Karpas-422 (cell line): ENCODE measurements at places on chromosomes 5 and 9. TPM values are rescaled to one million over a fixed set of nuclear protein-coding genes. Genes with fewer than 3 reads are reported as not detected.

DNA sequence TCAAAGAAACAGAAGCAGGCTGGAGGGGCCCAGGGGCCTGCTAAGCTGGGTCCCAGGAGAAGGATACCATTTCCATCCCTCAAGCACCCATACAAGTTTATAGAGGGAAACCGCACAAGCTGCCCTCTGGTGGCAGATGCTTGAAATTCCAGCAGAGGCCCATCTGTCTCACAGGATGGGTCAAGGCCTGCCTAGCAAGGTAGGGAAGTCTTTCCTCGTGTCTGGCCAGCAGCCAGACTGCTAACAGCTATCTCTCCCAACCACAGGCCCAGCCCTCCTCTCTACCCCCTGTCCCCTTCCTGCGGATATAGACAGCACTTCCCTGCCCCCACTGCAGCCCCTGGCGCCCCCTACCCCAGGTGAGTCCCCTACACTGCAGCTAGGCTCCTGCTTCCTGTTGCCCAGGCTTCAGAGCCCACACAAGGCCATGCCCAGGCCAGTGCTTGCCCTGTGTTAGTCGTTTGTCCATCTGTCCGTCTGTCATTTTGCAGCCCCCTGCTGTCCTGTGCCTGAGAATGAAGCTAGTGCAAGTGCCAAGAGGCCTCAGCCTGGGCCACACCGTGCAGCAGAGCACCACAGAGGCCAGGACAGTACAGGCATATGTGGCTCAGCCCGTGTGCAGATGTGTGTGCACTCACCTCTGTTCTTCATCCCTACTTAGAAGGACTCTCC is 26.2 kb downstream of the TCF7 start:
- DNase-seq: peak; percentile 87
- peaks cover 19% of the 10 kb centered on the region; the same call in 1 of the 2 replicates for H3K36me3 ChIP-seq

Gene NFIB
- 1.0 and 3.6 TPM in 2 replicates for total RNA-seq

- H3K4me3 ChIP-seq: no peak overlapping the region
- H3K27ac ChIP-seq: no peak overlapping the region
- no peaks in the 10 kb centered on the region for H3K36me3 ChIP-seq
- H3K27me3 ChIP-seq: no peaks in the 10 kb centered on the region
These were observed 909.3 kb upstream of the CDH10 start for GRCh38 chr5:25554077-25554476.

- no peaks in the 10 kb centered on the region for H3K36me3 ChIP-seq
- H3K27me3 ChIP-seq: no peaks in the 10 kb centered on the region
- no peak for DNase-seq
- no peak overlapping the region for H3K4me3 ChIP-seq
- H3K4me1 ChIP-seq: no peaks in the 10 kb centered on the region
These were observed 474.3 kb upstream of the KIF2A start for GRCh38 chr5:61831736-61832135.

DNA sequence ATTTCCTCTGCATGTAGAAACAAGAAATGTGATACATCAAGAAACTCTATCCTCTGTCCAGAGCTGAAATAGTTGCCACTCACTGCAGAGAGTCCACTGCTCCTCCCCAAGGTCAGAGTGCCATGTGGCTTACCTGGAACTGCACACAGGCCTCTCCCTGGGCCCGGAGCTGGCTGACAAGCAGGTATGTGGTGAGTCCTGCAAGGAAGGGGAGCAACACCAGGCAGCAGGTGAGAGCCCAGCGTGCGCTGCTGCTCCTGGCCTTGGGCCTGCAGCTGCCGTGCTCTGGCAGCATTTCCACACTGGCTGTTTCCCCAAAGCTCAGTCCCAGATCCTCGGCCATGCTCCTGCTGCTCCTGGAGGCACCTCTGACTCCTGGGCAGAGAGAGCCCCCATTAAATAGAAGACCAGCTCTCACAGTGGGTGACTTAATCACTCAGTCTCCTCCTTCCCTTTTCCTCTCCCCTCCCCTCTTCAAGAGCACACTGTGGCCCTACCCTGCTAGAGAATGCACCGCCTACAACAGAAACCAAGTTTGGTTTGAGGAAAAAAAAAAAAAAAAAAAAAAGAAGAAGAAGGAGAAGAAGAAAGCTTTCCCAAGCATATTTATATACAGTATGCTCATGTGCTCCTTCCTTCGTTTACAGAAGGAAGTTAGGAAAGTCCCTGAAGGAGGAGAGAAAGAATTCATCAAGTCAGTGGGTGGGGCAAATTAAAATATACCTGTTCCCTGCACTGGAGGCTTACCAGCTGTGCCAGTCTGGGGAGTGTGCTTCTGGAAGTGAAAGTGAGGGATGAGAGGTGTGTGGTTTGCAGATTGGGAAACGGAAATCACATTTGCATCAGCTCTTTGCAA is at the start of gene TNFSF15:
Gene TNFSF15 (minus strand): TSS at position 370 of the 856 bp plus-strand sequence. CDS start 27 bp downstream, at position 343.
- H3K27ac ChIP-seq: peak within 1 kb of the TSS; percentile 99
- peaks cover 94% of the 10 kb centered on the region for H3K4me1 ChIP-seq
- H3K4me3 ChIP-seq: peak within 1 kb of the TSS; percentile 93
- H3K36me3 ChIP-seq: peaks cover 28% of the 10 kb centered on the region

DNA sequence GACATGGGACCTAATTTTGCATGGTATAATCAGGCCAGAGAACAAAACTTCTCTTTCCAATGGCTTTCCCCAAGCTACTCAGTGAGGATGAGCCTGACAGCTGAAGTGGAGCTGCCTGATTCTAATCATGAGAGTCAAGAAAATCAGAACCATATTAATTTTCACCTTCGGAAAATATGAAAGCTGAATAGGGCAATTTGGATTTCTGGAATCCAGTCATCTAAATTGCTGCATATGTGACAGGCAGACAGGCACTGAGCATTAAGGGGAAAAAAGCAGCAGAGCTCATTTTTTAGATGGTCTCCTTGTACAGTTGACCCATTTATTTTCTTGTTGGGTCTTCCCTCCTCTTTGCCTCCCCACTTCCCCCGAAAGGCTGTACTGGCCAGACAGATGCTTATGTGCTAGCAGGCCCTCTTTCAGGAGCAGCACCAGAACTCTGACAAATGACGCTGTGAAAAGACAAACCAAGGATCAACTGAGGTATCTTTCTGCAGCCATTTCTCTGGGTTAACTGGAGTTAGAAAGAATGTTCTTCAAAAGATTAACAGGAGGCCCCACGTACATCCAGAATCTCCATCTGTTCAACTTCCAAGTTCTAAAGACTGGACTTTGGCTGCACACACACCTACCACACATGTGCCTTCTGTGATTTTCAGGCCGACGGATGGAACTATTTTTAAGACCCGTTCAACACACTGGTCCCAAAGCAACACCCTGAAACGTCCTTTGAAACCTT is 175.2 kb downstream of the DCP2 start:
- no peaks in the 10 kb centered on the region for H3K36me3 ChIP-seq
- no peaks in the 10 kb centered on the region for H3K27me3 ChIP-seq
- H3K4me1 ChIP-seq: peaks cover 9% of the 10 kb centered on the region
- H3K27ac ChIP-seq: no peak overlapping the region
- H3K4me3 ChIP-seq: no peak overlapping the region
- DNase-seq: no peak

DNA sequence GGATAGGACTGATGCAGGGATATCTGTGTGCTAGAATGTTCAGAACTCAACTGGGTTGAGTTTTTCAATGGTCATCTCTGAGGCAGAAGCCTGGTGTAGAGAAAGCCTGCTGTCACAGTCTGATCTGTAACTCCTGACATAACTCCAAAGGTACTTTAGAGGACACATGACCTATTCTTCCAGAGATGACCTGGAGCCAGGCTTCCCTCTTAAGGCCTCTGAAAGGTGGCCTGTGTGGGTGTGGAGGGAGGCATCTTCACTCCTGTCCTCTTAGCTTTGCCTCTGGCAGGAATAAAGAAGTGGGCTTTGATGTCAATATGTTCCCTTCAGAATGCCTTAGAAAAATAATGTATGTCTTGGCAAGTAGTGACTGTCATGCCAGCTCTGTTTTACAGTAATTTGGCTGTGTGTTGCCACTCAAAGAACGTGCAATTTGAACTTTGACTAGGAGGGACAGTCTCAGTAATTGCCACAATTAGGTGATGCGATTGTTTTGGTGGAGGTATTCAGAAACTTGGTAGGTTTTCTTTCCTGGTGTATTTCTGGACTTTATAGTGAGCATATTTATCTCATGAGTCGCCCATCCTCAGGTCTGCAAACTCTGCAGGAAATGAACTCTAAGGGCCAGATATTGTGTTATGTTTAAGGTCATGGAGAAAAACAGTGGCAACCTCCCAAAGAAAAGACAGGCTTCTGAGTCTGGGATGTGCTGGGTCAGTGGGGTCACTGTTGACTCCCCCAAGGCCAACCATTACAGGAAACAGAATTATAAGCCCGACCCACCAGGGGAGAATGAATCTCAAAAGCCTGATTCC is 3.2 kb upstream of the C5orf63 start:
- H3K27ac ChIP-seq: no peak overlapping the region
- no peaks in the 10 kb centered on the region for H3K36me3 ChIP-seq
- no peaks in the 10 kb centered on the region for H3K27me3 ChIP-seq
- no peak overlapping the region for H3K4me3 ChIP-seq

DNA sequence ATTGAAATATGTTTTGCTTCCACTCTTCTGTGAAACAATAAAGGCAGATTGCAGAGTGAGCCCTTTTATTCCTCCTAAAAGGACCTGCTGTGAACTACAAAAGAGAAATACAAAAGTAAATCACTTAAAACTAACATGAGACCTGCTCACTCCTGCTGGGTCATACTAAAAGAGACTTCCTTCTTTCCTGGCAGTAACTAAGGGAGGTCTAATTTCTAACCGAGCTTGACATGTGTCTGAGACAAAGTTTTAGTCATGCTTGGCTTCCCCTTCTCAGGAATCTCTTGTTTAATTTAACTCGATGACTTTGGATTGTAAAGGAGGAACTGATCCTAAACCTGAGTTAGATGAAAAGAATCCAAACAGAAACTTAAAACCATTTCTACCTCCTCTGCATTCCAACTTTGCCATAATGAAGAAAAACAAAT is 86.4 kb upstream of the CDH6 start:
- no peaks in the 10 kb centered on the region for H3K36me3 ChIP-seq
- H3K4me1 ChIP-seq: no peaks in the 10 kb centered on the region
- no peaks in the 10 kb centered on the region for H3K27me3 ChIP-seq
- no peak overlapping the region for H3K27ac ChIP-seq
- H3K4me3 ChIP-seq: no peak overlapping the region

Gene ANKRD18A
- total RNA-seq: not detected in 2 replicates

Gene F12
- total RNA-seq: 6.0 and 6.5 TPM in 2 replicates

Gene FABP6
- 0.69 and 0.97 TPM in 2 replicates for total RNA-seq

DNA sequence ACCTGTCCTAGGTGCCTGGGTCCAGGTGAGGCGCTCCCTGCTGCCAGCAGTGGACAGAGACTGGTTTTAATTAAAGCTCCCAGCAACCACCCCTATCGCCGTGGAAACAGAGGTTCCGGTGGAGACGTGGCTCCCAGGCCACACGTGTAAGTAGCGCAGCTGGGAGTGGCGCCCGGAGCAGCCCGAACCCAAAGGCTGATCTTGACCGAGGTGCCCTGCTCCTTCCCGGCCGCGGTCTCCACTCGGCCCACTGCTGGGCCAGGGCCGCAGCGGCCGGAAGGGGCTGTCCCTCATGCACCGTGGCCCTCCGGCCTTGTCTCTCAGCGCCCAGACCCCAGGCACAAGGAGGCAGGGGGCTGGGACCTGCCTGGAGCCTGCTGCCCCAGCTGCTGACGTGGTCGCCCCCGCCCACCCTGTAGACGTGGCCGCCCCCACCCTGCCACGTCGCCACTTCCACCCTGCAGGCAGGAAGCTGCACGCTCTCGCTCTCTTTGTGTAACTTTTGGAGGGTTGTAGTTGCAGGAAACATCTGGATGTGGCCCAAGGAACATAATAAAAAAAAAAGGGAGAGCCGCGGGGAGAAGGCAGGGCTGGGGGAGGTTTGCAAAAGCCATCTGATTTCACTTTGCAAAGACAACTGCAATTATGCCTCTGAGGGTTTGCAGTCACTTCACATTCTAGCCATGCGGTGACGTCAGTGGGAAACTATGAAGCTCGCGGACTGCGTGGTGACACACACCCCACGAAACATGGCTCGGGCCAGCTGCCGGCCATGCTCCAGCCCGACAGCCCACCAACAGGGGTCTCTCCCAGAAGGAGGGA is 129.9 kb downstream of the RXRA start:
- H3K27me3 ChIP-seq: no peaks in the 10 kb centered on the region
- no peaks in the 10 kb centered on the region for H3K4me1 ChIP-seq
- H3K27ac ChIP-seq: no peak overlapping the region

Gene FGD3
- 9.0 and 24.5 TPM in 2 replicates for total RNA-seq

Gene CDX1
- not detected in 2 replicates for total RNA-seq

DNA sequence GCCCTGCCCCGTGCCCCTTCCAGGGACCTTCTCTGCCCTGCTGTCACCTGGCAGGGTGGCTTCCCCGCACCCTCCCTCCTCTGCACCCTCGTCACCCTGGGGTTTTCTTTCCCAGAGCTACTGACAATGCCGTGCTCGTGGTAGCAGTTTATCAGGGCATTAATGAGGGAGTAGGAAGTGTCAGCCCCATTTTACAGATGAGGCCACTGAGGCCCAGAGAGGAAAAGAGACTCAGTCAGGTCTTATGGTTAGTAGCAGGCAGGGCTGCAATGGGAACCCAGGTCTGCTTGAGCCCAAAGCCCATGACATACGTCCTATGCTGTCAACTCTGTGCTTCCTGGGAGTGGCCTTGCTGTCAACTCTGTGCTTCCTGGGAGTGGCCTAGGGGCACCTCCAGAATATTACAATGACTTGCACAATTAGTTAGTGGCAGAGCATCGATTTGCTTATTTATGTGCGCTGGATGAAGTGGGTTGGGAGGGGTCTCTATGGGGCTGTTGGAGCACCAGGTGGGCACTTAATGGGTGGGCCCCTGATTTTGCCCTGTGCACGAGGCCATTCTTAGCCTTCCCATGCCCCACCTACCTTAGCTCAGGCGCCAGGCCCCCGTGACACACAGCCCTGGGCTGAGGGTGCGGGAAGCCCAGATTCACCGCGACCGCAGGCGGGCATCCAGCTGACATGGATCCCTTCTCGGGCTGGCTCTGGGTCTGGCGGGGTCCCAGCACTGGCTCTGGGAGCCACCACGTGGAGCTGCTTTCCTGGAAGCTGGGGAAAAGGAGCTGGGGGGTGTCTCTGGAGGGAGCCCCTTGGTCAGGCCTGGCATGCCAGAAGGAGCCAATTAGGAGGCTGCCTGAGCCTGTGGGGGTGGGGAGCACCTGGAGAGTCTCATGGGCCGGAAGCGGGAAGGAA is 82.0 kb upstream of the ORM1 start:
- H3K4me3 ChIP-seq: no peak overlapping the region
- no peaks in the 10 kb centered on the region for H3K36me3 ChIP-seq

DNA sequence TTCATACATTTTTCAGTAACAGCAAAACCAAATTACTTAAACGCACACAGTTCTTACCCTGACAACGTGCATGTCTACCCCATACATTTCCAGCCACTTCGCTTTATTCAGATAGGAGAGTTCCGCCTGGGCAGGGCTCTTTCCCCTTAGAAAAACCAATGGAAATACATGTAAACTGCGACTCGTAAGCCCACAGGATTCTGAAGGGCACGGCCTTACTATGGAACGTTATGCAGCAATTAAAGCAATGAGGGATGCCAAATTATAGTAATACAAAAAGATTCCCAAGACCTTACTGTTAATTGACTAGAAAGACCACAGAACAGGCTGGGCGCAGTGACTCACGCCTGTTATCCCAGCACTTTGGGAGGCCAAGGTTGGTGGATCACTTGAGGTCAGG is 64.5 kb downstream of the EPB41L4B start:
- H3K4me3 ChIP-seq: no peak overlapping the region
- no peaks in the 10 kb centered on the region for H3K27me3 ChIP-seq
- no peaks in the 10 kb centered on the region for H3K4me1 ChIP-seq
- H3K36me3 ChIP-seq: no peaks in the 10 kb centered on the region
- H3K27ac ChIP-seq: no peak overlapping the region
- DNase-seq: no peak

Gene LECT2
- not detected in 2 replicates for total RNA-seq

Gene MCC
- 5.5 and 12.3 TPM in 2 replicates for total RNA-seq
